ENCODE measurements at places on chromosomes 4 and X.

GRCh38 chr4:28548594-28548993 lies 1688.0 kb downstream of the STIM2 start:
- DNase-seq: no peak

DNA sequence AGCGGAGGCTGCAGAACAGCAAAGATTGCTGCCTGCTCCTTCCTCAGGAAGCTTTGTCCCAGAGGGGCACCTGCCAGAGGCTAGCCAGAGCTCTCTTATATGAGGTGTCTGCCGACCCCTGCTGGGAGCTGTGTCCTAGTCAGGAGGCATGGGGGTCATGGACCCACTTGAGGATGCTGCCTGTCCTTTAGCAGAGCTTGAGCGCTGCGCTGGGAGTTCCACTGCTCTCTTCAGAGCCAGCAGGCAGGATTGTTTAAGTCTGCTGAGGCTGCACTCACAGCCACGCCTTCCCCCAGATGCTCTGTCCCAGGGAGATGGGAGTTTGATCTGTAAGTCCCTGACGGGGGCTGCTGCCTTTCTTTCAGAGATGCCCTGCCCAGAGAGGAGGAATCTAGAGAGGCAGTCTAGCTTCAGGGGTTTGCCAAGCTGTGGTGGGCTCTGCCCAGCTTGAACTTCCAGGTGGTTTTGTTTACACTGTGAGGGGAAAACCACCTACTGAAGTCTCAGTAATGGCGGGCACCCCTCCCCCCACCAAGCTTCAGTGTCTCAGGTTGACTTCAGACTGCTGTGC lies 10.9 kb downstream of the DCK start:
- DNase-seq: no peak

DNA sequence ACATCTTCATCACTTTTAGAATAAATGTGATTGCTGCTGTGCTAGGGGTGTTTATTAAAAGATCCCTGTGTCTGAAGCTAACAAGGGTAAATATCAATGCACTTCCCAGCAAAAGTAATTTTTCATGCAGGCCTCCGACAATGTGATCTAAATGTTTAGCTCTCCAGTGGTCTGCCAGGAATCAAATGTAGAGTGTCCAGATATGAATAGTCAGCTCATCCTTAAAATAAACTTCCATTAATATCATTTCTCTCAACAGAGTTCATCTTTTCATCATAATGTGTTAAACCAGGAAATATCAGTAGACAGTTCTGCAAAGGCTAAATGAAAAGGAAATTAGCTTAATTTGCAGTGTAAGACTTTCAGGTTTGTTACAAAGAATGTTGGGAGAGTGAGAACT lies 102.2 kb upstream of the EGFL6 start:
- DNase-seq: no peak

GRCh38 chr4:11014199-11014598 lies 329.6 kb upstream of the CLNK start:
- DNase-seq: no peak

DNA sequence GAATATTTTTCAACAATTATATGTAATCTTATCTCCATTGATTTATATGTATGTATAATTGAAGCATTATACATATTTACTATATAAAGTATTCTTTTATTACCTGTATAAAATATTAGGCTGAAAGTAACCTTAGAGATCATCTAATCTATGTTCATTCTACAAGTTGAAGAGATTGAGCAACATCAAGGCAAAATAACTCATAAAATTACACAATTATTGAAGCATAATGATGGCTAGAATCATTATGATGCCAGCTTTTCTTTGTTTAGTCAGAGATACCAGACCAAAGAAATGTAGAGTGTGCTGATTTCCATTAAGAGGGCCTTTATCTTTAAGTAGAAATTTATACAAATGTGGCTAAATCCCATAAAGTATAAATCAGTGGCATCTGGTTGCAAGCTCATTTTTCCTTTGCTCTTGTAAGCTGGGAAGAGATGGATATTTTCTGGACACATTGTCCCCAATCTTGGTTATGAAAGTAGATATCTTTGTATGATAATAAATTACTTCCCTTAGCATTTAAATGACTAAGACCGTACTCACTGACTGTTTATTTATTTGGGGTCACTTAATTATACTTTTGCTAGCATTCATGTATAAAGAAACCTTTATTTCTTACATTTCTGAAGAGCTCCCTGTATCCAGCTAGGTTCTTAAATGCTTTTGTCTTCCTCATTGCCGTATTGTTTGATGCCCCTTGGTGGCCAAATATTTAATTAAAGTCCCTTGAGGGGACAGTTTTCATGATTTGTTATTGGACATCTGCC lies 339.8 kb downstream of the PCDH7 start:
- no peak for DNase-seq

- no peak for DNase-seq
These were observed 13.8 kb downstream of the CYP4V2 start for GRCh38 chr4:186205156-186205555.

DNA sequence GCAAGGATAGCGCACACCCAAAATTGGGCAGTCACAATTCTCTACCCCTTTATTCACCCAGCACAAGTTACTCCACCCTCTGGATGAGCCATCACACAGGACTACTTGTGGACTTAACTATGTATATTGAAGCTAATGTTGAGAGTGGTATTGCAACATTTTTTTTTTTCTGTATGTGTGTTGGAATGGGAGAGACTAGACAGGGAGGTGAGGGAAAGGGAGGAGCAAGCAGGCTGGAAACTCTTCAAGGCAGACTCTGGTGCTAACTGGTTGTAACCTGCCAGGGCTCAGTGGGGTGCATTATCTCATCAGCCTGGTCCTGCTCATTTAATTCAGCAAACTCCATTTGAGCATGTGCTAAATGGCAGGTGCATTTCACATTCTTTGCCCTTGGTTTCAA lies 18.4 kb upstream of the CWH43 start:
- no peak for DNase-seq

DNA sequence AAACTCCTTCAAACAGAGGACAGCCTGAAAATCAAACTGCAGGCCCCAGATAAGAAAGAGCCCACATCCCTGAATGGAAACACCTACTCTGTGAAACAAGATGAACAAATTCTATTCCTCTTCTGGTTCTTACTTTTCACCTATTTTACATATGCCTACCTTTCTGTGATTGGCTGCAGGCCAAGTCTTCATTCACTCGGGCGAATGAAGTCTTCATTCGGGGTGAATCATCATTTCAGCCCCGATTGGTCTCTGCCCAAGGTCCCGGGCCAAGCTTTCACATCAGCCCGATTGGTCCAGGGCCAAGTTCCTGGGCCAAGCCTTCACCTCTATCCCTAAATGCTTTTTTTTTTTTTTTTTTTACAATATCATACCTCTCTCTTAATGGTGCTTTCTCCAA lies 529.8 kb upstream of the ACTRT1 start:
- DNase-seq: no peak

DNA sequence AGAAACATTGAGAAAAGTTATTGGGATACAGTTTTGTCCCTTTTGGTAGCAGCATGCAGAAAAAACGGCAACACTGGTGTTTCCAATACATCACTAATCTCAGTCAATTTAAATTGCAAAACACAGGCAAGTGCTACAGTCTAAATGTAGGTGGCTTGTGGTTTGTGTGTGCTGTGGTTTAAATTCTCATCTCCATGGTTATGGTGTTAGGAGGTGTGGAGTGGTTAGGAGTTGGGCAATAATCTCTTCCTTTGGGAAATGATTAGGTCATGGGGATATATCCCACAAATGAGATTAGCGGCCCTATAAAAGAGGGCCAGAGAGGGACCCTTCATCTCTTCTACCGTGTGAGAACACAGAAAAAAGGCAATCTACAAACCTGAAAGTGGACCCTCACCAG lies 1344.3 kb downstream of the ADGRL3 start:
- DNase-seq: no peak

DNA sequence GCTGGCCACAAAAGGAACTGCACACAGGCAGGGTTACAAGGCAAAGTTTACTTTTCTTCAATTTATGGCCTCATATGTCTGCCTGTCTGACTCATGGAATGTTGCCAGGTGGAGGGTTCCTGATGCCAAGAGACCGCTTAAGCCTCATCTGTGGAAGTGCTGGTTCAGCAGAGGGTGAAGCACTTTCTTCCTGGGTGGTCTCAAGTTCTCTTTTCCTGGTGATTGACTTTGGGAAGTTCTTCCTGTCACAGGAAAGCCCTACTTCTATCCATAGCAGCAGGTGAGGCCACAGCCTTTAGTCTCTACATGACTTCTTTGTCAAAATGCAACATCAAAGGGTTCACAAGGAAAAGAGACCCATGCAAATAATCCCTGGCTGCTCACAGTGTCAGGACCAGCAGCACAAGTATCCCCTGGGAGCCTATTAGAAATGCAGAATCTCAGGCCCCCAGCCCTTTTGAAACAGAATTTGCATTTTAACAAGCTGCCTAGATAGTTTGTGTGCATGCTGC lies 81.4 kb upstream of the IGFBP7 start:
- DNase-seq: no peak

DNA sequence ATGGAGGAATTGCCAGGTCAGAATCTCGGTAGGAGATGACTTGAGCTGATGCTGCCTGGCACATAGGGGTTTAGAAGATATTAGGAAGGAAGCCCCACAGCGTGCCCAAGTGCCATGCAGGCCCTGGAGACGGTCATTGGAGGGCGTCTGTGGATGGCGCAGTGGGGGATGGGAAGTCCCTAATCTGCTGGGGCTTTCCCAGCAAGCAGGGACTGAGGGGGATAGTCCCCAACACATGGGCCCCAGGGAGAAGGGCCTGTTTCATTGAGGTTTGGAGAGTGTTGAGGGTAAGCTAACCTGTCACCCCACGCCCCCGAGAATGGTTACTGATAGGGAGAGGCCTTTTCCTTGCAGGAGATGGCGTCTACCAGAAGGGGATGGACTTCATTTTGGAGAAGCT lies 7.8 kb downstream of the TAFAZZIN start:
- DNase-seq: no peak

GRCh38 chrX:44474410-44474809 lies 68.2 kb downstream of the FUNDC1 start:
- no peak for DNase-seq

GRCh38 chr4:7244331-7244665 lies 52.0 kb downstream of the SORCS2 start:
- no peak for DNase-seq

DNA sequence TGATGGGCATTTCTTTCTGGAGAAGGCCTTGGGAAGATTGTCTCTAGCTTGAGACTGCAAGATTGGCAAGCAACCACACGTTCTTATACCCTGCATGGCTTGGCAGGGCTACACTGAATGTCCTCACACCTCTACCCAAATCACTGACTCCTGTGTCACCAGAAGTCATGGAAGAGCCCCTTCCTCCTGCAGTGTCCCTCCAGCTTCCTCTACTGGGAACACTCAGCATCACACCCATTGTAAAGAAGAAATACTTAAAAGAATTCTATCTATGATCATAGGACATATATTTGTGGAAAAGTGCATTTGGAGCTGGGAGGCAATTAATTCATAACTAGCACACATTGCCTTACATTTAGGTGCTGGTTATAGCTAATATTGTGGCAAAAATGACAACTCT lies 113.1 kb downstream of the CCSER1 start:
- DNase-seq: no peak

DNA sequence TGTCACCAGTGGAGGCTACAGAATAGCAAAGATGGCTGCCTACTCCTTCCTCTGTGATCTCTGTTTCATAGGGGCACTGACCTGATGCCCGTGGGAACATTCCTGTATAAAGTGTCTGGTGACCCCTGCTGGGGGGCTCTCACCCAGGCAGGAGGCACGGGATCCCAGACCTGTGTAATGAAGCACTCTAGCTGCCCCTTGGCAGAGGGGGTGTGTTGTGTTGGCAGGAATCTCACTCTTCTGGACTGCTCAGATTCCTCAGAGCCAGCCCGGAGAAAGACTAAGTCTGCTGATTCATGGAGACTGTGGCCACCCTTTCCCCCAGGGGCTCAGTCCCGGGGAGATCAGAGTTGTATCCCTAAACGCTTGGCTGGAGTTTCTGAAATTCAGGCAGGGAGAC lies 648.3 kb downstream of the SPRY1 start:
- no peak for DNase-seq

DNA sequence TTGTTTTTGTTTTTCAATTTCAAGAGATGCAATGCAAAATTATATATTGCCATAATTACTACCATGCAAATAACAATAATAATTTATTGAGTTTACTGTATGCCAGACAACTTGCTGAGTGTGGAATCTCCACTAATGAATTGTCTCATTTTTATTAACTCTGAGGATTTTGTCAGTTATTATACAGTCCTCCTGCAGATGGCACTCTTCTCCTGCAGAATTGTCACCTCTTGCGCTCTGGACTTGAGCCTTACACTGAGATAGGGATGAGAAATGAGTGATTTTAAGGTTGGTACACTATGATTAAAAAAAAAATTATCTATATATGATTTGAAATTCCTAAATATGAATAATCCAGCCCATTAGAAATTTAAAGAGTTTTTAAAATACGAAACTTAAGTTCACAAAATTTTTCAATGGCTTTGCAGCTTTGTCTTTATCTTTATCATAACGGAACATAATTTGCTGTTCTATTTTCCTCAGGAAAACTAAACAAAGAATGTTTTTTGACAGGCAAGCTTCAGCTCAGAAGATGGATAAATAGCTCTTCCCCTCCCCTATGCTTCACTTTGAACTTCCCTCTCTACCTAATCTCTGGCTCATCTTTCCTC lies 12.7 kb upstream of the PAQR3 start:
- DNase-seq: peak; percentile 11

DNA sequence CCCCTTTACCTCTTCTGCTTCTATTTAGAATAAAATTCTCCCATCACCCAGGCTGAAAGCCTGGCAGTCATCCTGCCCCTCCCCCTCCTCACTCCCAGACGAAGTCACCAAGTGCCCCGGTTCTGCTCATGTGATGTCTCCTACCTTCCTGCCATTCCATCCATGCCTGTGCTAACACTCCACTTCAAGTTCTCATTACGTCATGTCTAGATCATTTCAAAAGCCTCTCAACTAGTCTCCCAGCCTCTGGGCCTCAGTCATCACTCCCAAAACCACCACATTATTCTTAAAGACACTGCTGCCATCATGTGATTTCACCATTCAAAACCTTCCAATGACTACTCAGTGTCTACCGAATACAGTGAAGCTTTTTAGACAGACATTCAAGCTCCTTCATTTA lies 17.2 kb upstream of the HOPX start:
- no peak for DNase-seq

GRCh38 chr4:53547983-53548382 lies 43.3 kb downstream of the LNX1 start:
- no peak for DNase-seq

- DNase-seq: no peak
These were observed 12.3 kb downstream of the CLCN5 start for GRCh38 chrX:49934729-49935128.

DNA sequence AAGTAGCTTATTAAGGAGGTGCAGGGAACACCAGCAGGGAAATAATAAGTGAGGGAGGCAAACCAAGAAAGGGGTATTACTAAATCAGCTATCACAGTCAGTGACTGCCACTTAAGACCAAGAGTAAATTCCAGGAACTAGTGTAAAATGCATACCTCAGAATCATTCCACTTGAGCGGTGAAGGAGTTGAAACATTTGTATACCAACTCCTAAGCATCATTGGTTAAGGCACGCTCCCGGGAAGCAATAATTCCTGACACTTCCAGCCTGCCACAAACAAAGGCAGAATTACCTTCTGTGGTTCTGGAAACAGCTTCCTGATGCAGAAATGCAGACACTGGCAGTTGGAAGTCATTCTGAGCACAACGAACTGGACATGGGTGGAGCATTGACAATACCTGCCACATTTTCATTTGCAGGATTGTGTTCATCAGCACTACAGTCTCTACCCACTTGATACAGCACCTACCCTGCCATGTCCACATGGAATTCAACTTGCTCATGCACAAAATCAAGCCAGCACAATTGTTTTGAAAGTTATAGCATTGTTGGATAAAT lies 82.1 kb downstream of the PPP1R2C start:
- DNase-seq: no peak

- peak; percentile 11 for DNase-seq
These were observed 14.7 kb upstream of the DCHS2 start for GRCh38 chr4:154506253-154506652.
